ENCODE measurements at places on chromosomes 1 and 21. TPM values are rescaled to one million over a fixed set of nuclear protein-coding genes. Genes with fewer than 3 reads are reported as not detected.

The IER5 gene
- total RNA-seq, result 32.0 TPM

DNA sequence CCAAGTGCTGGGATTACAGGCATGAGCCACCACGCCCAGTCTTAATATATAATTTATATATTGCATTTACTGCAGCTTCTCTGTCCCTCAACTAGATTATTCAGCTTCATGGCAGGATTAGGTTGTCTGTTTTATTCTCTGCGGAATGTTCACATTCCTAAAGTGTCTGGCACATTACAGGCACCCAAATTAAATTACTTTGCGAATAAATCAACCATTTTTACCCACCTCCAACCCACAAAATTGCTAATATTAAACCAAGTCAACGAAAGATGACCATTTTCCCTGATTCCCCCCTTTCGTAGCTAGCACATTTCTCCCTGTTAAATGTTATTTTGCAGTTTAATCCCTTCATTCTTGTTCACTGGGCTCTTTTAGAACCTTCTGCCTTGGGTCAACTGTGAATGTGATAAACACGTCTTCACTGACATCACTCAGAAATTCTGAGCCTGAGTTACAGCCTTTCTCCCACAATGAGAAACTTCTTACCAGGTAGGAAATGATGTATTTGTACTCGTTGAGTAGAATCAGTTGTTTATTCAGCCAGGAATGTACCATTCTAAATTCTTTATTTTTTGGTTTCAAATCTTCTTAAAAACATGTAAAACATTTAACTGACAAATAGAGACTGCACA is 35.9 kb downstream of the THAP3 start:
- DNase-seq, result no peak

DNA sequence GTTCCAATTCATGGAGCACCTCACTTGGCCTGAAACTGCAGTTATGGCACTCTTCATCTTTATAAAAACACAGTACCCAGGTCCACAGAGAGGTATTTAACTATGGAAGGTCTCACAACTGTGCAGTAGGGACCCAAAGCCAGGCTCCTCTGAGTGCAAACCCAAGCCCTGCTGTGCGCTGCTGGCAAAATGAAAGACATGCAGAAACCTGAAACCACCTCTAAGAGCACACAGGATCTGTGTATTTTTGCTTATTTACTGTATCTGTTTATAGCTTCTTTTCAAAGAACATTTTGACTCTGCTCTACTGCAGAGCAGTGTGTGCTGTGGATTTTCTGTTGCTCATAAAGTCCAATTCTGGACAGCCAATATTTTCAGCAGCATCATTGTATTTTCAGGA is 166.6 kb downstream of the DSCAM start:
- no peak for DNase-seq

The SLC19A2 gene
- 12.8 TPM for total RNA-seq

DNA sequence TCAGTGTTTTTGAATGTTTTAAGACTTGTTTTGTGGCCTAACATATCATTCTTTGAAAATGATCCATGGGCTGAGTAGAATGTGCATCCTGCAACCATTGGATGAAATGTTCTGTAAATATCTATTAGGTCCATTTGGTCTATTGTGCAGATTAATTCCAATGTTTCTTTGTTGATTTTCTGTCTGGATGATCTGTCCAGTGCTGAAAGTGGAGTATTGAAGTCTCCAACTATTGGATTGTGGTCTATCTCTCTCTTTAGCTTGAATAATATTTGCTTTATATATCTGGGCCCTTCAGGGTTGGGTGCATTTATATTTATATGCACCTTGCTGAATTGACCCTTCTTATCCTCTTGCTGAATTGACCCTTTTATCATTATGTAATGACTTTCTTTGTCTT is 181.5 kb downstream of the DNAH14 start:
- no peak for DNase-seq

The HMGCS2 gene
- total RNA-seq, result not detected

The TNFRSF18 gene
- 0.98 TPM for total RNA-seq

DNA sequence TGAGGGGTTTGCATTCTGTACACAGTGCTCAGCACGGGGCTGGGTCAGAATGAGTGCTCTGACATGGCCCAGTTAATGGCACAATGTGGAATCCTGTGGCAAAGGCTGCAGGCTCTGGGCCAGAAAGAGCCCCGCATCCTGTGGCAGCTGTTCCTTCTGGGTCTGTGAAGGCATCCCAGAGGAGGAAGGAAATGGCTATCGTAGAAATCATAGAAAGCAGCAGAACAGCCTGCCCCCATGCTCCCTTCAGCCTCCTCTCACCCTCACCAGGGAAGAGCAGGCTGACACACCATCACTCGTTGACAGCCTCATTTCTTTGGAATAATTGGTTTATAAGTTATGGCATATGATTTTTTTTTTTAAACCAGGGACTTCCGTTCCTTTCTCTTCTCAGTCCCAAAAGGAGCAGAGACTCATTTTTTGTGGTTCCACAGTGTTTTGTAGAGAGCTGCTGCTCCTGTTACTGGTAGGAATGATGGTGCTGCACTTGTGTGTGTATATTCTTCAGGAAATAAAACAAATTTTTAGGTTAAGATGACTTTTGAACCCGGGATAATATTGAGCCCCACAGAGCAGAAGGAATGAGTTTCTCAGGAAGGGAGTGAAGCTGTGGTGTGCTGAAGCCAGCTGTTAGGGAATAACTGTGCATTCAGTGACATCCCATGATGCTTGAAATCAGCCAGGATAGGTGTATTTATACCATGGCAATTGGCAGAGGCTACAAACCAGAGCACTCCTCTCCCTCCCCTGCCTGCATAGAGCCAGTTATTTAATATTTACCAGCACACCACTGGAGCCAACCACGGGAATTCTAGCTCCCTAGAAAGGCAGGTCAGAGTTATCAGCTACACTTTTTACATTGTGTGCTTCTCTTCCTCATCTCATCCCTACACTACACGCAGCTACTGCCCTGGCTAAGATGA is 32.0 kb downstream of the PLXNA2 start:
- DNase-seq, result no peak

The KCNQ4 gene
- 0.96 TPM for total RNA-seq

The OR2T5 gene
- total RNA-seq, result not detected

The MMP23B gene
- total RNA-seq, result 40.3 TPM

DNA sequence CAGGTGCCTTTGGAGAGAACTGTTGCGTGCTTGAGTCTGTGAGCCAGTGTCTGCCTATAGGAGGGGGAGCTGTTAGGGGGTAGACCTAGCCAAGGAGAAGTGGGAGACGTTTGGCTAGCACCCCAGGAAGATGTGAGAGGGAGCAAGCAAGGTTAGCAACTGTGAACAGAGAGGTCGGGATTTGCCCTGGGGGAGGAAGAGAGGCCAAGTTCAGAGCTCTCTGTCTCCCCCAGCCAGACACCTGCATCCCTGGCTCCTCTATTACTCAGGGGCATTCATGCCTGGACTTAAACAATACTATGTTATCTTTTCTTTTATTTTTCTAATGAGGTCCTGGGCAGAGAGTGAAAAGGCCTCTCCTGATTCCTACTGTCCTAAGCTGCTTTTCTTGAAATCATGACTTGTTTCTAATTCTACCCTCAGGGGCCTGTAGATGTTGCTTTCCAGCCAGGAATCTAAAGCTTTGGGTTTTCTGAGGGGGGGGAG is 2.4 kb downstream of the BTG2 start:
- no peak for DNase-seq

The S100A7A gene
- not detected for total RNA-seq

GRCh38 chr21:31909153-31910073 is 36.6 kb downstream of the HUNK start:
- DNase-seq, result no peak

GRCh38 chr1:3258386-3259003 is 189.5 kb downstream of the PRDM16 start:
- no peak for DNase-seq

GRCh38 chr1:22321917-22322316 is 129.7 kb upstream of the ZBTB40 start:
- peak; percentile 27 for DNase-seq

- no peak for DNase-seq
These were observed 5.1 kb upstream of the TMEM51 start for GRCh38 chr1:15148475-15148874.

GRCh38 chr1:145891587-145892485 is 6.2 kb upstream of the ANKRD35 start:
- peak; percentile 95 for DNase-seq

The DMRTA2 gene
- total RNA-seq, result not detected

- DNase-seq, result no peak
These were observed 65.6 kb downstream of the UCHL5 start for GRCh38 chr1:192993426-192994085.

DNA sequence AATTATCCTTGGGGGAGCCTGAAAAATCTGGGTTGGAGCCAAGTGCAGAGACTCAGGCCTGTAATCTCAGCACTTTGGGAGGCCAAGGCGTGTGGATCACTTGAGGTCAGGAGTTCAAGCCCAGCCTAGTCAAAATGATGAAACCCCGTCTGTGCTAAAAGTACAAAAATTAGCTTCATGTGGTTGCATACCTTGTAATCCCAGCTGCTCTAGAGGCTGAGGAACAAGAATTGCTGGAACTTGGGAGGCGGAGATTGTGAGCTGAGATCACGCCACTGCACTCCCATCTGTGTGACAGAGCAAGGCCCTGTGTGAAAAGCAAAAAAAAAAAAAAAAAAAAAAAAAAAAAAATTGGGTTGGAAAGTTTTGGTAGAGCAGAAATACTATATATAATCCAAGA is 1563.6 kb upstream of the PRMT6 start:
- DNase-seq, result no peak

GRCh38 chr1:33312413-33312749 is 8.5 kb downstream of the A3GALT2 start:
- peak; percentile 50 for DNase-seq

DNA sequence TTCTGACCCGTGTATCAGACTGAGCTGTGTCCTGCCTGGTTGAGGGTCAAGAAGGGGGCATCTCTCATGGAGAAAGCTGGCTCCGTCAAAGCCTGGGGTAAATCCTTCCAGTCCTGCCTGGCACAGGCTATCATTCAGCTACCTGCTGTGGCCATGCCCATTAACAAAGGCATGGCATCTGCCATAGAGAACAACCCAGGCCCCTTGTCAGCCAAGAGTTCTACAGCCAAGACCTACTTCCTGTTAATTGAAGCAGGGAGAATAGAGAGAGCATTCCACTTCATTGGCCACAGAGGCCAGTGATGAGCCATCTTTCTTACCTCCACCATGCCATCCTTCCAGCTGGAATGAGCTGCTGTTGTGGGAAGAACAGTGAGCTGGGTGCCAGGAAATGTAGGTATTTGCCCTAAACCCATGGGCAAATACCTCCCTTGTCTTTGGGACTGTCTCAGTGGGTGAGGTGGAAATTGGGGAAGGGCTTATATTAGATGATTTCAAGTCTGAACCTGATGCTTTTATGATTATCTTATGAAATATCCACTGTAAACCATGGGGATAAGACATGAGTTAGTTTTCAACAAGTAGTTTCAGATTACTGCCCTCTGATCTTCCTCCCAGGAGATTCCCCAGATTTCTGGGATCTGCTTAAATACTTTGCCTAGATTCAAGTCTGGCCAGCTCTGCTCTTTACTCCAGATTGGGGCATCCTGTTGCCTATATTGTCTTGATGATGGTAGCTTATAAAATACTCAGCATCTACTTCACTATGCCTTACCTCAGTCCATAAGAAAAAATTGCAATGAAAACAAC is 11.2 kb upstream of the KCNQ4 start:
- DNase-seq, result no peak

The GABRD gene
- total RNA-seq, result 2.9 TPM

The SETSIP gene
- total RNA-seq, result not detected

DNA sequence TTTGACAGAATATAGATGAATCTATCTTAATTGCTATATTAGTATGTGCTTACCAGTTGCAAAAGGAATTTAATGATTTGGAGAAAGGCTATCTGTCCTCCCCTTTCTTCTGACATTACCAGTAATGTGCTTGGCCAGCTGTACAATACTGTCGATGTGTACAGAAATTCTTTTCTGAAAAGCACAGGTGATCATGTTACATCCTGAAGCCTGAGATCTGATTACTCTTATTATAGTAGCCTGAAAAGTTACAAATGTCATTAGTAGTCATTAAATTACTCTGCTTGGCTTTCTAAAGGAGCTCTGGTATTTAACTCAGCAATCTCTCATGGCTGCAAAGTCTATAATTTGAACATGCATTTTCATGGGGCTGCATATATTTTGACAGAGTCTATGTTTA is 209.8 kb downstream of the PTPRC start:
- no peak for DNase-seq

GRCh38 chr21:41701749-41702148 is 65.1 kb downstream of the RIPK4 start:
- DNase-seq, result no peak

The IL24 gene
- not detected for total RNA-seq

DNA sequence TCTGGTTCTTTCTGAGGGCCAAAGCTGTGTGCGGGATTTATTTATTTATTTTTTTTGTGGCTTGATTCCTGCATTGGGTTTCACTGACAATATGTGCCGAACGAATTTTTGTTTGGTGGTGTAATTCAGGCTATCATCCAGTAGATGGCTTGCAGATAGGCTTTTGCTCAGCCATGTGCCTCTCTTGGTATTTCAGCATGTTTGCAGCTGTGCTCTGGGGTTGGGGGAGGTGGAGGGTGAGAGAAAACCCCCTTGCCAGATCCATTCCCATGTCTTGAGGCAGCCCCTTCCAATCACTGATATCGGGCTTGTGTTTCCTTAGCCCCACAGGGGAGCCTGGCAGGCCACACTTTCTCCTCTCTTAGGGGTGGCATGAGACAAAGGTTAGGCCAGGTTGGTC is 302.4 kb downstream of the PTGER3 start:
- no peak for DNase-seq

- no peak for DNase-seq
These were observed 37.8 kb downstream of the TTC13 start for GRCh38 chr1:230940848-230941247.

- DNase-seq, result no peak
These were observed 284.0 kb downstream of the PTPRC start for GRCh38 chr1:198922638-198923430.

DNA sequence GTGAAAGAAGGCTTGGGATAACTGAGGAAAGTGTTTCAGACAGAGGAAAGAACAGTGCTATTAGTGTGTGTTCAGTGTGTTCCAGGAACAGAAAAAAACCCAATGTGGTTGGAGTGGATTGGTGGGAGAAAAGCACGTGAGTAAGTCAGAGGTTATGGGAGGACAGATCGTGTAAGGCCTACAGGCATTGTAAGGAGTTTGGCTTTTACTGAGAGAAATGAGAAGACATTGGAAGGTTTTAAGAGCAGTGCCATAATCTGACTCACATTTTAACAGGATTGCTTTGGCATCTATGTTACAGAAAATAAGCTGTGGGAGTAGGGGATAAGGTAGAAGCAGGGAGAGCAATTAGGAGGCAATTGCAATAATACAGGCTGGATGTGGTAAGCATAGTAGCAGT is 4.8 kb downstream of the ARPC5 start:
- no peak for DNase-seq

The PRMT6 gene
- 11.1 TPM for total RNA-seq

- DNase-seq, result no peak
These were observed 358.4 kb upstream of the SGIP1 start for GRCh38 chr1:66175581-66175980.

GRCh38 chr1:221419513-221420095 is 322.3 kb downstream of the DUSP10 start:
- no peak for DNase-seq

Data from upper lobe of right lung (tissue), 1 donor.